ENCODE measurements at places on chromosomes 4 and X.
A peak's percentile ranks its signal among the peaks of the same experiment; 100 is the strongest.

DNA sequence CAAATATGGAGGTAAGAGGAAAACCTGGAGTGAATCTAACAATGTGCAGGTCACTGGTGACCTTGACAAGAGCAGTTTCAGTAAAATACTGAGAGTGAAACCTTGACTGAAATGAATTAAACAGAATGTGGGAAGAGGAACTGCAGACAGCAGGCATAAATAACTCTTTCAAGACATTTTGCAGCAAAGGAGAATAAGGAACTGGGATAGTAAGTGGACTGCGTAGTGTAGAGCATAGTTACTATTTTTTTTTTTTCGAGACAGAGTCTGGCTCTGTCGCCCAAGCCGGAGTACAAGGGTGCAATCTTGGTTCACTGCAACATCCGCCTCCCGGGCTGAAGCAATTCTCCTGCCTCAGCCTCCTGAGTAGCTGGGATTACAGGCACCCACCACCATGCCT, 24.0 kb downstream of the RBMX start:
- DNase-seq, result peak; percentile 83

GRCh38 chr4:12615822-12616221, 868.3 kb downstream of the RAB28 start:
- no peak for DNase-seq

GRCh38 chr4:119046263-119046662, 89.4 kb upstream of the MYOZ2 start:
- no peak for DNase-seq

- no peak for DNase-seq
Measured at GRCh38 chr4:142721187-142721586, 124.9 kb downstream of the INPP4B start.

- DNase-seq, result no peak
Measured at GRCh38 chr4:105417624-105418023, 56.2 kb downstream of the PPA2 start.

DNA sequence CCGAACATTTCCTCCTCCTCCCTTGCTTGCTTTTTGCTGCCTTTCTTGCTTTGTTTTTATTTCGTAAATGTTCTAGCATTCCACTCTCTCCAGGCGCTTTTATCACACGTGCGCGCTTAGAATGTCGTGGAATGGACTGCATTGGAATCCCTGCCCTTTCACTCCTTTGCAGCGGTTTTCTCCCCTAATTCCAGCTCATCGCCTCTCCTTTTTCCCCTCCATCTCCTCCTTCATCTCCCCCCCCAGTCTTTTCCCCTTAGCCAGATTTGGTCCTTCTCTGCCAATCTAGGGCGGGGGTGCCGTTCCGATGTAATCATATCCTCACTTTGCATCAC, 579 bp downstream of the OGT start:
- no peak for DNase-seq

GRCh38 chr4:71377561-71377960, 38.7 kb downstream of the SLC4A4 start:
- no peak for DNase-seq

DNA sequence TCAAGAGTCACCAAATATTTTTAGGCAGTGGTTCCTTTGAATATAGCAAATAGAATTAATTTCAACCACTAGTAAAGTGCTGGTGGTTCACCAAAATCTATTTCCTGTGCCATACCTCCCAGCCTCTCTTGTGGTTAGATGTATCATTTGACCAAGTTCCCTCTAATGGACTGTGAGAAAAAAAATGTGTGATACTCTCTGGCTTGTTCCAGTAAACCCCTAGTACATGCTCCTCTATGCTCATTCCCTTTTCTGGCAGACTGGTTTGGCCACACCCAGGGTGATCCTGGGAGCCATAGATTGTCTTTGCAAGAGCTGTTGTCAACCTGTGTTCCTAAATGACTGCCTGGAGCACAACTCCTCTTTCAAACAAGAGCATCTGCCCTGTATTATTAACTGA, 109.5 kb downstream of the FRAS1 start:
- peak; percentile 10 for DNase-seq

DNA sequence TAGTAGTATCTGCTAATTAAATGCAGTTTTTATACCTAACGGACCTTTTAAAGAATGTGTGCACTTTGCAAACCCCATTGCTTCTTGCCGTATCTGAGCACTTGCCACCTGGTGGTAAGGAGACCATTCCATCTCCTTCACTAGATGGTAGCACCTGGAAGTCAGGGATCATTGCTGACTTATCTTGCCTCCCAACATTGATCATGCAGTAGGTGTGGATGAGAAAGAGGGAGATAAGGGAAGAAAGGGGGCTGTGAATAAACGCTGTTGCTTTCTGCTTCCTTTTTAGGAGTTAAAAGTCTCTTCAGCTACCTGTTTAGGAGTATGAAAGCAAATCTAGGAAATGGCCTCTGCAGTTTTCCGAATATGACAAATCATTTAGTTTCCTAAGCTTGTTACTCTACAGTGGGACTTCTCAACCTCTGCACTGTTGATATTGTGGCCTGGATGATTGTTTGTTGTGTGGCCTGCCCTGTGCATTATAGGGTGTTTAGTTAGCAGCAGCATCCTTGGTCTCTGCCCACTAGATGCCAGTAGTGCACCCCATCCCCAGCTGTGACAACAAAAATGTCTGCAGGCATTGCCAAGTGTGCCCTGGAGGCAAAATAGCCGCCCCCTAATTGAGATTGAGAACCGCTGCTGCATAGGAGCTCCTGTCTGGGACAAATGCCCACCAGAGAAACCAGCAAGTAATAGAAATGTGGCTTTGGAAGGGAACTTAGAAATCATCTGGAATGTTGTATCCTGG, 38.8 kb downstream of the GAB1 start:
- peak; percentile 38 for DNase-seq

- peak; percentile 50 for DNase-seq
Measured at GRCh38 chr4:85370400-85371032, 104.4 kb upstream of the ARHGAP24 start.

DNA sequence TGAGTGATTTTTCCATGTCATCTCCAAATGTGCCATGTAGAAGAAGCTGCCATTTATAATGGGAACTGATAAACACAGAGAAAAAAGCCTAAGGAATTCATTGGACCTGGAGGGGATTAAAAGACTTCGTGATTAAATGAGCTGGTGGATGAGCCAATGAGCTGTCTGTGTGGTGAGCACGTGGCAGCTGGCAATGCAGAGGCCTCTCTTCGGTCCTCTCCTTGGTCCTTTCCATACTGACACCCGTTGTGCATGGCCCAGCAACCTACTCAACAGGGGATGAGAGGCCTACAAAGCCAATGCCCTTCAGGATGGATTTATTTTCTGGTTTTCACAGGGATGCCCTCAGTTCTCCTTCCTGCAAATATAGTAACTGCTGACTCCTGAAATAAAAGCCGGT, 87.7 kb upstream of the STS start:
- no peak for DNase-seq

- DNase-seq, result no peak
Measured at GRCh38 chr4:7326306-7326692, 108.4 kb downstream of the PSAPL1 start.

DNA sequence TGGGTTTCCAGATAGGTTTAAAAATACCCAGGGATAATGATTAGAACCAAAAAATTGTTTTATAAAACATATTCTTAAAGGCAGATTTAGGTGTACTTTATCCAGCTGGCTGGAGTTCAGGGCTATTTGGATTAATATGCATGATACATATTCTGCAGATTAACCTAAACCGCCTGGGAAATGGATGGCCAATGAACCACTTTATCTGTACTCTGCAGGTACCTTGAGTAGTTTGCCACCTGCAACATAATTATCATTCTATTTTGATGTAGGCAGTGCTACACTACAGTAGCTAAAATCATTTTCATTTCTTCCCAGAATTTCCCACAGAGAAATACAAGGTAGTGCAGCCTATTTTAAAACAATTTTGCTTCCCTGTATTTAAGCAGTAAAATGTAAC, 683.2 kb upstream of the GNPDA2 start:
- no peak for DNase-seq

- DNase-seq, result peak; percentile 41
Measured at GRCh38 chrX:65667157-65667502, 324 bp upstream of the MSN start.

GRCh38 chrX:8310409-8310808, 139.3 kb upstream of the VCX2 start:
- no peak for DNase-seq

- no peak for DNase-seq
Measured at GRCh38 chr4:122065915-122066314, 86.2 kb upstream of the BLTP1 start.

GRCh38 chr4:73836373-73837279, at the start of gene CXCL6:
Gene CXCL6 (plus strand): TSS chr4:73836678. CDS start chr4:73836751, 73 bp downstream.
- DNase-seq, result no peak

- no peak for DNase-seq
Measured at GRCh38 chrX:100710816-100711215, 21.1 kb downstream of the SYTL4 start.

- DNase-seq, result no peak
Measured at GRCh38 chr4:88043001-88043400, 35.6 kb downstream of the PKD2 start.

GRCh38 chrX:122788216-122788615, 395.9 kb upstream of the GRIA3 start:
- DNase-seq, result no peak

GRCh38 chr4:13601048-13601447, 26.5 kb downstream of the BOD1L1 start:
- DNase-seq, result peak; percentile 26
